ENCODE measurements at places on chromosomes 5 and 9.

DNA sequence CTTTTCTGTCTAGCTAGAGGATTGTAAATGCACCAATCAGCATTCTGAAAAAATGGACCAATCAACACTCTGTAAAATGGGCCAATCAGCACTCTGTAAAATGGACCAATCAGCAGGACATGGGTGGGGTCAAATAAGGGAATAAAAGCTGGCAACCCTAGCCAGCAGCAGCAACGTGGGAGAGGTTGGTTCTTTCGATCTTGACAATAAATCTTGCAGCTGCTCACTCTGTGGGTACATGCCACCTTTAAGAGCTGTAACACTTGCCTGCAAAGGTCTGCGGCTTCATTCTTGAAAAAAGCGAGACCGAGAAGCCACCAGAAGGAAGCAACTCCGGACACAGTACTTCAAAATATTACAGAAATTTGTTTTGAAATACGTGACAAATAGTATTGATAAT is 424.6 kb upstream of the CDH9 start:
- DNase-seq, result no peak

- no peak for DNase-seq
These were observed 66.3 kb upstream of the IL33 start for GRCh38 chr9:6149315-6149714.

DNA sequence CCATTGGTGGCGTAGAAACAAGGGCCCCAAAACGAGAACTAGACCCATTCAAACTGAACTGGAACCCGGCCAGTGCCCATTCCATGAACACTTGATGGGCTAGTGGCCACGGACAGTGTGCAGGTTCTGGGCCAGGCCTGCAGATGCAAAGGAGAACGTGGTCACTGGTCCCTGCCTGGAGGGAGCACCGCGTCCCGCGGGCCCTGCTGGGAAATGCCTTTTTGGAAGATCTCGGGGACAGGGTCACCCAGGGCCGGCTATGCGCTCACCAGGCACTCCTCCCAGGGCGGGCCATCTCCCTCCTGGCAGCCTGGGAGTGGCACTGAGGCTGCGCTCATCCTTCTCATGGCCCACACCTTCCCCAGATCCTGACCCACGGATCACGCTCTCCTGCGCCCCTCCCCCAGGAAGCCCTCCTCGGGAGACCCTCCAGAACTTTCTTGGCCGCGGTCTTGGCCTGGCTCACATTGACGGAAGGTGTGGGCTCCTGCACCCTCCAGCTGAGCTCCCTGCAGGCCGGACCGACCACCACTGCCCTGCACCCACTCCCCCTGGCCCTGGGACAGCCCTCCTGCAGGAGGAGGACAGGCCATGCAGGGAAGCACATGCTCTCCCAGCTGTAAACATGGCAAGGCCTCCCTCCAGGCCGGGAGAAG is 2.8 kb upstream of the DIPK1B start:
- no peak for DNase-seq

GRCh38 chr9:131697097-131697496 is 42.8 kb downstream of the RAPGEF1 start:
- DNase-seq, result no peak

- no peak for DNase-seq
These were observed 152.6 kb upstream of the MSX2 start for GRCh38 chr5:174571662-174572397.

- DNase-seq, result no peak
These were observed 173.0 kb upstream of the TARS1 start for GRCh38 chr5:33267801-33268200.

DNA sequence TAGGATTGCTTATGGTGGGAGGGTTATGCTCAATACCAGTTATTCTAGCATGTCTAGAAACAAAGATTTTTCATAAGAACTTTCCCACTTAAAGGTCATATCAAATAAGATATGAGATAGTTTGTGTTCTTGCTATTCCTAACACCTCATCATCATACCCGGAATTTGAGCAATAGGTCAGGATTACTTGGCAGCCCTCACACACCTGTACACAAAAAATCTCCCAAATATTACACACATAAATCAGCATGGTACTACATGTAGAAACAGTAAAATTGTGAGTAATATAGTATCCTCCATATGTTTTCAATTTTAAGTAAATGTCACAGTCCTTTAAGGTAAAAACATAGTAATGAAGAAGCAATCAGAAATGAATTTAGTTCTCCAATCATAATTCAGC is 113.7 kb downstream of the SLC25A46 start:
- DNase-seq, result no peak

GRCh38 chr5:14337593-14337992 is 194.5 kb downstream of the TRIO start:
- no peak for DNase-seq

DNA sequence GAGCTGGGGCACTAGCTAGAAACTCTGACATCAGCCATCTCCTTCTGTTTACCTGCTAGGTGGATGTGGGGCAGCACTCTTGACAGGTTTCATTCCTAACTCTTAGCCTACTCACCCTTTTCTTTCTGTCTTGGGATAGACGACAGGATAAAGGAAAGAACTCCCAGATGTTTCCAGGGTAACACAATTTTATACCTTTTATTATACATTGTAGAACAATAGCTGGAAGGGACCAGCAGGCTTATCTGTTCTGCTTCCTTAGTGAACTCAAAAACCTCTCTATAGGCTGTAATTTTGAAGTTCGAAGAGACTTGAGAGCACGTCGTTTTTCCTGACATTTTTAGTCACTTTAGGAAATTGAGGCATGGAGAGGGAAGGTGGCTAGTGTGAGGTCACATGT is 13.2 kb downstream of the SPTAN1 start:
- DNase-seq, result no peak

GRCh38 chr5:65483546-65484346 is 2.0 kb upstream of the ADAMTS6 start:
- DNase-seq, result no peak

DNA sequence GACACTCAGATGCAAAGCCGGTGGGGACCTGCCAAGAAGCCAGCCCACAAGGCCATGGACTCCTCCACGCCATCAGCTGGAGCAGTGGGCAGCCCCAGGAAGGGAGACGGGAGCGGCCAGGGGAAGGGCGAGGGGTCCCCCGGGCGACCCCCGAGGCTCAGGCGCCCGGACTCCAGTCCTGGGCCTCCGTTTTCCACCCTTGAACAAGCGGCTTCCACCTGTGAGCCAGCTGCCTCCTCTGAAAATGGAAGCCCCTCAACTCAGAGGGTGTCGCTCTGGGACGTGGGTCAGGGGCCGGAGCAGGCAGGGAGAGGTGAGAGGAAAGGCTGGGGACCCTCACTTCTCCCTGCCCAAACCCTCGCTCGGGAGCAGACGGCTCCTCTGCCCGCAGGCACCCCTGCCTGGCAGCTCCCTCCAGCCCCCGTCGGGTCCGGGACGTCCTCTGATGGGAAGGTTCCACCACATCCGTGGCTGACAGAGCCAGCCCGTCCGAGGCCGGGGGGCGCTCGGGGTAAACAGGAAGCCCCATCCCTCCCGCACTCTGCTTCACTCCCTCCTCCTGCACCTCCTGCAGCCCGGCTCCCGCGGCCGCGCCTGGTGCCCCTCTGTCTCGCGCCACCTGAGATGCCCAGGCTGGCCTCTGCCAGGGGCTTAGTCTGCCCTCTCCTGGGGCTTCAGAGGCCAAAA is 3.7 kb upstream of the EGFL7 start:
- DNase-seq, result no peak

DNA sequence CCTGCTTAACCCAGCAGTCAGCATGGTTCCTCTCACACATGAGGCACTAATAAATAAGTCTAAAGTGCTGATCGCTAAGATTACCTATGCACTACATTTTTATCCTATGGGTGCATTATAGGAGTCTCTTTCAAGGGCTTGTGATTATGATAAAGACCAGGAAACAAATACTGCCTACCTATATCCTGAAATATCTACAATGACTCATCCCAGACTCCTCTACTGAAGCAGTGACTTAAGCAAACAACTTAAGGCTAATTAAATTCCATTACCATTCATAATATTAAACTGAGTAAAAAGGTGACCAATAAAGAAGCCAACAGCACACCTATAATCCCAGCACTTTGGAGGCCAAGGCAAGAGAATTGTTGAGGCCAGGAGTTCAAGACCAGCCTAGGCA is 338.4 kb downstream of the DNAH5 start:
- no peak for DNase-seq

GRCh38 chr5:147752033-147752432 is 30.5 kb downstream of the JAKMIP2 start:
- no peak for DNase-seq

GRCh38 chr5:172399336-172399735 is 55.0 kb downstream of the SH3PXD2B start:
- DNase-seq, result no peak

- DNase-seq, result no peak
These were observed 91.0 kb upstream of the COL5A1 start for GRCh38 chr9:134550584-134550983.

DNA sequence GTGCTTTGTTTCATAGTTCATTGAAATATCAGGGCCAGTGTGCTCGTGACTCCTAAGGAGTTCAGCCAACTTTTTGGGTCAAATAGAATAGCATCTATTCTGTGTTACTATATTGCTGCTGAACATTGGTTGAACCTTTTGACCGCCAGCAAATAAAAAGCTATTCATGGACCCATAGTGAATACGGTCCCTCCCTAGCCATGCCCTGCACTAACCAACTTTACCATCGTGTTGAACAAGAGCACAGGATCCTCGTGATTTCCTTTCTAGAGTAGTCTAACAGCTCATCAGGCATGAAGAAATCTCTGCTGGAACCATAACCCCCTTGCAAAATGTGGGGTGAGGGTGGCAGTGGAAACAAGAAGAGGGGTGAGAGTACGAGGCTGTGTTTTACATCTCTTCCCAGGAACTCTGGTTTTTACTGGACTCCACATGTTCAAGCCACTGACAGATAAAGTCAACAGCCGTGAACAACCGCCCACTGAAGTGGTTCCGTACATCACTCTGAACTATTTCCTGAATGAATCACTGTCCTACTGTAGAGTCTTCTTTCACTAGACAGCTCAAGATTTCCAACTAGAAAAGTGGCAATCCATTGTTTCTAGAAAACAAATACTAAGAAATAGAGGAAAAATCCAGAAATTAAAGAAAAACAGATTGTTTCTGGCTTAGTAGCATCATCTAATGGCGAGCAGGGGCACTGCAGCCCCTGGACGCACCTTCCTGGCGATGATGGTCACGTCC is 70.1 kb upstream of the SPATA31E1 start:
- no peak for DNase-seq

DNA sequence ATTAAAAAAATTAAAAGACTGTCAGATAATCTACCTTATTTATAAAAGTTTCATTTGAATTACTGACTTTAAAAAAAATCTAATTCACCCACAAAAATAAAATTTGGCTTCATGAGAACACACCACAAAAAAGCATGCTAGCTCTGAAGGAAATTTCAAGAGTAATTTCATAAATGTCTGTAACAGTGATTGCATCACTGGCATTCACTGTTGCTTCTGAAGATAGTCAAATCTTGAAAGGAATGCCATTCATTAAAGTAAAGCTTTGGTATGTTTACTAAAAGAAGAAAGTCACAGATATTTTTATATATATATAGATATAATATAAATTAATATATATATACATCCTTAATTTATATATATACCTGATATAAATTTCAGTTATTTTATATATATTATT is 43.4 kb downstream of the NADK2 start:
- DNase-seq, result no peak

GRCh38 chr9:108676355-108676754 is 179.4 kb downstream of the ACTL7B start:
- no peak for DNase-seq

- no peak for DNase-seq
These were observed 340.6 kb downstream of the MTRR start for GRCh38 chr5:8209500-8209899.

Data from stimulated activated CD8-positive, alpha-beta memory T cell treated with anti-CD3 and anti-CD28 coated beads, Interleukin-4, amount 100 ng/mL, for 1 hour (primary cell).